Mammary epithelial cell (primary cell): ENCODE measurements at places on chromosomes 5 and 9.

DNA sequence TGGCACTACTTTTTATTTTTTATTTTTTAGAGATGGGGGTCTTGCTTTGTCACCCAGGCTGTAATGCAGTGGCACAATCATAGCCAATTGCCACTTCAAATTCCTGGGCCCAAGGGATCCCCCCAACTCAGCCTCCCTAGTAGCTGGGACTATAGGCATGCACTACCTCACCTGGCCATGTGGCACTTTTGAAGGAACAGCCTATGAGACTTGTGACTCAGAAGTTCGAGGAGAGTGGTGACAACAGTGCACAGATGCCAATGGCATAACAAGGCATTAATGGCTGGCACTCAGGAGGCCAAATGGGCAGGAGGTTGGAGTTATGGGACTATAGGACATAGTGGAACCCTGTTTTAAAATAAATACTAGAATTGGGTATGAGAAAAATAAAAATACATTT is 33.7 kb downstream of the ANKRD31 start:
- no peak for DNase-seq

- no peak for DNase-seq
Measured at GRCh38 chr5:175873088-175873454, 1.7 kb downstream of the CPLX2 start.

- DNase-seq, result no peak
Measured at GRCh38 chr9:128375865-128376264, 4.7 kb downstream of the URM1 start.

- no peak for DNase-seq
Measured at GRCh38 chr9:14756291-14756690, 33.8 kb upstream of the CER1 start.

GRCh38 chr5:1897816-1898450 is 15.2 kb upstream of the IRX4 start:
- DNase-seq, result no peak

DNA sequence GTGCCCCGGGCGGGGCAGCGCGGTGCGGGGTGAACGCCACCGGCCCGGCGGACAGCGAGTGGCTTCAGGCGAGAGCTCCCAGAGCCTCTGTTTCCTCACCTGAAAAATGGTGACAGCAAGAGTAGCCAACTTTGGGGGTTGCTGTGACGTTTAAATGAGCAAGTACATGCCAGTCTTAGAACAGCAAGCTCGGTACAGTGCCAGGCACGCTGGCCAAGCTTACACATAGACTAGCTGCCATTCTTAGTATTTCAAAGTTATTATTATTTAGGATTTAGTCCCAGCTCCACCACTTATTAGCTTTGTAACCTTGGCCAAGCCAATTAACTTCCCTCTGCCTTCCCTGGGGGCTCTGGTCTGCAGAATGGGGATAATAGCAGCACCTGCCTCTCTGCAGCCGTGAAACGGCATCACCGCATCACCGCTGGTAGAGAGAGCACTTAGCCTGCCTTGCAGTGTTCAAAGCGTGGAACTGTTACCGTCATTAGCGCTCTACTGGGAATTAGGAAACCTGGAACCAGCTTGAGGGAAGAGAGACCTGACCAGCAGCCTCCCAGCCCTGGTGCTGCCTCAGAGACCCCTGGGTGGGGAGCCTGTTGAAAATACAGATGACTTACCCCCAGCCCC is at the start of gene C9orf50:
Gene C9orf50 (minus strand): TSS at position 433 of the 627 bp plus-strand sequence. CDS start 527 bp downstream, outside the sequence.
- no peak for DNase-seq

DNA sequence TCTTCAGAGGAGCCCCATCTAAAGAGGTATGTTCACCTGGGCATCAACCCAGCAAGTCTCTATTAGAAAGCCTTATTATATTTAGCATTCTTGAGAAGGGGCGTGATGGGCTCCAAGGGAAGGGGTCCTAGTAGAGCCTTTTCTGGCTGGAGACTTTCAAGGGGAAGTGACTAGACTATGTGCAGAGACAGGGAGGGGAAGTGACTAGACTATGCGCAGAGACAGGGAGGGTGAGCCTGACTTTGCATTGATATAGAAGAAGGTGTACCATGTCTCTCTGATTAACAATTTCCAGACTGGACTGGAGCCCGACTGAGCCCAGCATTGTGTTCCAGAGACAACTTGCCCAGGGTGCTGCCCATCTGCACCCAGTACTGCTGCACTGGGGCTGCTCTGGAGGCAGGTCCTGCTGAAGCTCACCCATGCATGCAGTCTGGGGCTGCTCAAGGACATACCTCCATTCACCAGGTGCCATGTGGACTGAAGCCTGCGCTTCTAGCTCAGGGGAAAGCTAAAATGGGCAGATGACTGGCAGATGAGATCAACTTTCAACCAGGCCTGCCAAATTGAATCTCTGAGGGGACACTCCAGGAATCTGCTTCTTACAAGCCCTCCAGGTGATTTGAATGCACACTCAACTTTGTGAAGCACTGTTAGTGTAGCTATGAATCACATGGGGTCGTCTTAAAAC is 83.0 kb upstream of the GNA14 start:
- DNase-seq, result no peak

DNA sequence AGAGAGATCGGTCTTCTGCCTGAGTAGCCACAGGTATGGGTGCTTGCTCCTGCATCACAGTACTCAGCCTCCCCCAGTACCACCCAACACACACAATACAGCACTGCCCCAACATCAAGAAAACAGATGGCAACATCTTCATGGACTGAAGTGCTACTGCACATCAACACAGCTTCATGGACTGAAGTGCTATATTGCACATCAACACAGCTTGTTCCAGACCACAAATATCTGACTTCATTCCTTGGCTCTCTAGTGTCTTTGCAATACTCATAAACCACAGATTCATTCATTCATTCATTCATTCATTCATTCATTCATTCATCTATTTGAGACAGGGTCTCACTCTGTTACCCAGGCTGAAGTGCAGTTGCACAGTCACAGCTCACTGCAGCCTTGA is 31.1 kb upstream of the PCA3 start:
- no peak for DNase-seq

DNA sequence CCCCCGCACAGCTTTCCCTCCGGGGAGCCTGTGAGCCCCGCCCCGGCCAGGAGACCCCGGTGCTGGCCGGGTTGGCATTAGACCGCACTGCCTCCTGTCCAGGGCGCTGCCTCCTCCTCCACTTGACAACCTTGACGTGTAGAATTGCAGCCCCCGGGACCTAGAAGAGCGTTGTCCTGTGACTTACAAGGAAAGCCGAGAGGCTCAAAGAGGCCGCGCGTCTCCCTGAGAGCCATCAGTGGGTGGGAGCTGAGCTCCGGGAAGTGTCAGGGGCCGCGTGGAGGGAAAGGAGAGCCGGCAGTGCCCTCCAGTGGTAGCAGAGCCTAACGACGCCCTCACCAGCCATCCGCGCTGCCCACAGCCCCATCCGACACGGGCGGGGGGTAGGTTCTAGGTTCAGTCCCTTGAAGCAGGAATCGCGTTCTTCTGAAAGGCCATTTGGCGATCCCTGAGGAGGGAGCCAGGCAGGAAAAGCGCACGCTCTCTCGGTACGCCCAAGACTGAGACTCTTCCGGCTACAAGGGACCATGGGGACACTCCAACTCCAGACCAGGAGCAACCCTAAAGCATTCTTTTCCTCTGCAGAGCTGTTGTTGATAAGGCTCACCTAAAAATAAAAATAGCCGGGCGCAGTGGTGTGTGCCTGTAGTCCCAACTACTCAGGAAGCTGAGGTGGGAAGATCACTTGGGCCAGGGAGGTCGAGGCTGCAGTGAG is 40.6 kb upstream of the SAP30L start:
- DNase-seq, result peak; percentile 50

GRCh38 chr5:142186857-142187594 is 78.4 kb downstream of the NDFIP1 start:
- no peak for DNase-seq

DNA sequence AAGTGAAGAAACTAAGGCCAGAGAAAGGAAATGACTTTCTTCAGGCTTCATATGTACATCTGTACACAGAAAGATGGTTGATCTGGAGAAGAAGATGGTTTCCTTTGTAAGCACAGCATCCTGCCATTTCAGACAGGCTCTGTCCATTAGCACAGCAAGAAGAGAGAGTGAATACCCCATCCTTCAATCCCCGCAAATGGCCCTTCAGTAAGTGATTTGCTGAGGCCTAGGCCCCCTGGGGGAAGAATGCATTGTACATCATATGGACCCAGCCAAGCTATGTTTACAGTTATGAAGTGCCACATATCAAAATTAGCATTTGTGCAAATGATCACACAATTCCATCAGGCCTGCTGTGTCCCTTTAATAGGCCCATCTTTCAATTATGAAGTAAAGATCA is 657.4 kb downstream of the BRINP1 start:
- no peak for DNase-seq

DNA sequence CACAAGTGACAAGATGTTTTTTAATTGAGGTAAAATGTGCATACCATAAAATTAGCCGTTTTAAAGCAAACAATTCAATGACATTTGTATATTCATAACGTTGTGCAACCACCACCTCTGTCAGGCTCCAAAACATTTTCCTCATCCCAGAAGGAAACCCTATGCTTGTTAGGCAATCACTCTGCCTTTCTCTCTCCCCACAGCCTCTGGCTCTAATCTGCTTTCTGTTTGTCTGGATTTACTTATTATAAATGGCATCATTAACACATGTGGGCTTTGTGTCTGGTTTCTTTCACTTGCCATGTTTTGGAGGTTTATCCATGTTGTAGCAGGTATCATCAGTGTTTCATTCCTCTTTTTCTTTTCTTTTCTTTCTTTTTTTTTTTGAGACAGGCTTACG is 1.4 kb upstream of the N4BP3 start:
- DNase-seq, result peak; percentile 23

DNA sequence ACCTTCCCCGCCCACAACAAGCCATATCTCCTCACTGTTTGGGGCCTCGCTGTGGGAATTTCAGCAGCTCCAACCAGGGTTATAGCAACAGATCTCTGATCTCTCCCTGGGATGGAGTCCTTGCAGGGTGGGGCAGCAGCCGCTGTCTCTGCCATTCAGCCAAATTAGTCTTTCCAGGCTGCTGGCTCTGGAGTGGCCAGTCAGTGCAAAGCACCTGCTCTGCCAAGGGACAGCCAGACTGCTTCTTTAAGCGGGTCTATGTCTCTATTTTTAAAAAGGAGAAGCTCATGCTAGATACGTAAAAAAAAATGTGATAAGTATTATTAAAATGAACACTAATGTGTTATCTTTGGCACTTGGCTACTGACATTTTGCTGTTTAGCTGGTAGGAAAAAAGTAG is 380.2 kb downstream of the CDH10 start:
- no peak for DNase-seq

DNA sequence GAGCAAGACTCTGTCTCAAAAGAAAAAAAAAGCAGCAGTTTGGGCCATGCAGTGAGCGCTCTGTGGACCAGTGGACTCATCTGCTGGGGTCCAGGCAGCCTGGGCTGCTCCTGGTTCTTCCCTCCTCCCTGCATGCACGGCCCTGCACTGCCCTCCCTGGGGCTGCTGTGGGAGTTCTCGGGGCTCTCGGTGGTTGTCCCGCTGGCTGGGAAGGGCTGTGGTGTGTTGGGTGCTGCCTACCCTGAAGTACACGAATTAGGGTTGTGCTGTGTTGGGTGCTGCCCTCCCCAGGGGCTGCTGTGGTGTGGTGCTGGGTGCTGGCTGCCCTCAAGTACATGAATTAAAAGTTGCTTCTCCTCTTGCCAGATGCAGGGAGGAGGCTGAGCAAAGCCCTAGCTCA is 18.3 kb upstream of the CLPTM1L start:
- no peak for DNase-seq

DNA sequence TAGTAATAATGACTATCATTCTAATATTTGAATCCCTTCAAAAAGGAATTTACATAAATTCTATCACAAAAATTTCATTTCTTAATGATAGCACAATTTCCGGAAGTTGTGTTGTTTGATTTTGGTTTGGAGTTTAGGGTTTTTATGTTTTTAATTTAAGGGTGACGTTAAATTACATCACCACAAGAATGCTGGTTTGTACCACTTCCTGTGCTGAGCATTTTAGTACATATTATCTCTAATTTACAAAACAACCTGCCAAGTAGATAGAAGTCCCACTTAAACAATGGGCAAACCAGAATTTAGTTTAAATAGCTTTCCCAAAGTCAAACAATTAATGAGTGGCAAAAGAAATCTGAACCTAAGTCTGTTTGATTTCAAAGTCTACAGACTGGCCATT is 63.4 kb downstream of the DENND1A start:
- DNase-seq, result no peak

DNA sequence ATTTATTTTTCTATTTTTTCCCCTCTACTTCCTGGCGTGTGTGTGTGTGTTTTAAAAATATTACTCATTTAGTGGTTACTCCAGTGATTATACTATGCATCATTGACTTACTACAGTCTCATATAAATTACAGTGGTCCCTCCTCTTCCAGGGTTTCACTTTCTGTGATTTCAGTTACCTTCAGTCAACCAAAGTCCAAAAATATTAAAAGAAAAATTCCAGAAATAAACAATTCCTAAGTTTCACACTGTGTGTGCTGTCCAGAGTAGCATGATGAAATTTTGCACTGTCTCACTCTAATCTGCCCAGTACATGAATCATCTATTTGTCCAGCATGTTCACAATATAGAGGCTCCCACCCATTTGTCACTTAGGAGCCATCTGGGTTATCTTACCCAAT is 47.4 kb upstream of the CCDC112 start:
- DNase-seq, result peak; percentile 48

GRCh38 chr9:119370816-119371215 is 1.6 kb upstream of the BRINP1 start:
- DNase-seq, result peak; percentile 35

GRCh38 chr5:166722939-166723338 is 1568.5 kb upstream of the WWC1 start:
- DNase-seq, result peak; percentile 86

DNA sequence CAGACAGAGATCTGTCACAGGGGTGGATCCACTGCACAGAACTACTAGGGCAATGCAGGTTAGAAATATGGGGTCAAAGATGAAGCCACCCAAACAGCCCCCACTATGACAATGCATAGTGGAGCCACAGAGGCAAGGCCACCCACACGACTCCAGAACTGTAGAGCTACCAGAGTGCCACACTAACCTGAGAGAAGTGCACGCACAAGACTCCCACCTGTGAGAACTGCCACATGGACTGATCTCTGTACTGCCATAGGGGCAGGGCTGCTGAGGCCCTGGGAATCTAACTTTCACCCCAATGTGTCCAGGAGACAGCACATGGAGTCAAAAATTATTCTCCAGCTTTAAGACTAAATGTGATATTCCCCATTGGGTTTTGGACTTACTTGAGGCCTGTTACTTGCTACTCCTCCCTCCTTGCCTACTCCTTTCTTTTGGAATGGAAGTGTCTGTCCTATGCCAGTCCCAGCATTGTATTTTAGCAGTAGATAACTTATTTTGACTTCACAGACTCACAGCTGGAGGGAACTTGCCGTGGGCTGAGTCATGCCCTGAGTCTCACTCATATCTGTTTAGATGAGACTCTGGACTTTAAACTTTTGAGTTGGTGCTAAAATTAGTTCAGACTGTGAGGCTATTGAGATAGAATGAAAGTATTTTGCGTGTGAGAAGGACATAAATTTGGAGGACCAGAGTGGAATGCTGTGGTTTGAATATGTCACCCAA is 853.3 kb downstream of the MAT2B start:
- no peak for DNase-seq
